CD4-positive, alpha-beta T cell treated with Interferon gamma for 1 hour (primary cell): ENCODE measurements at places on chromosomes 6 and 20.

GRCh38 chr6:34194772-34195171, 41.9 kb upstream of the HMGA1 start:
- DNase-seq: no peak

GRCh38 chr6:151390276-151390850, 996 bp downstream of the ZBTB2 start:
- peak; percentile 99 for DNase-seq

GRCh38 chr6:166586424-166587156, at the start of gene RAMACL:
RAMACL (minus strand) TSS chr6:166586678; CDS start chr6:166586477, 201 bp downstream.
- DNase-seq: peak; percentile 70

DNA sequence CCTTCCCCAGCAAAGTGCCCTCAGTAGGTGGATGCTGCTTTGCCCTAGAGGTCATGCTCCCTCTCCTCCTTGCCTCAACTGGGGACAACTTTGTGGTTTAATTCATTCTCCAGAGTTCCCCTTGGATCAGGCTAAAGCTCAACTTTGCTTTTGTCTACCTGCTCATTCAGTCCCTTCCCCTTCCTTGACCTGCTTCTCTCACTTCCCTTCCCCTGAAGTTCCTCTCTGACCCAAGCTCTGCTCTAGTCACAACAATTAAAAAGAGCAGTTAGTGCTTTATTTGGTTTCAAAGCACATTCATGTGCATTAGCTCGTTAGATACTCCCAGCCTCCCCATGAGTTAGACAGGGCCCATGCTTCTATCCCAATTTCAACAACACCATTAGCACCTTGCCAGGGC, 71.3 kb downstream of the DZANK1 start:
- DNase-seq: no peak

DNA sequence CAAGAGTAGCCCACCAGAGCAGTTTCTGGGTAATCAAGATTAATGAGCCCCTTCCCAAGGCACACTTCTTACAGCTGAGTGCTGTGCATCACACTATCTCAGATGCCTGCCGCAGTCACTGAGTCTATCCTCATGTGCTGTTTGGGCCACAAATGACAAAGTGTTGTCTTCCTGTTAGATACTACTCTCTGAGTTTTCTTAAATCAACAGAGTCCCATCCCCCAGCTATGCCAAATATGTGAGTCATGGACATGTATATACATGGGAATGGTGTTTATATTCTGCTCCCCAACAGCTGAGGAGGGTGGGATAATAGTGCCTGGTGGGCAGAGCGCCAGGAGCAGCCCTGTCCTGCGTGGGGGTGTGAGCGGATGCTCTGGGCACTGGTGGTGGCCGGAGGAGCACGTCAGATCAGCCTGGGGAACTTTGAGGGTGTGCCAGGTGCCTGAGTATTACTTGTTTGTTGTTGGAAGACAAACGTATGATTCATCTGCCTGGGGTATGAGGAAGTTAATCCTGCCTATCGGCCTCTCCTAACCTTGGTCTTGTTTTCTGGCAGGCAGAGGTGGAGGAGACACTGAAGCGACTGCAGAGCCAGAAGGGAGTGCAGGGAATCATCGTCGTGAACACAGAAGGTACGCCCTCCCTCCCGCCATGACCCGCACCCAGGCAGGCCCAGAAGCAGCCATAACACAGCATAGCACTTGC, 9.6 kb downstream of the DYNLRB1 start:
- DNase-seq: no peak

DNA sequence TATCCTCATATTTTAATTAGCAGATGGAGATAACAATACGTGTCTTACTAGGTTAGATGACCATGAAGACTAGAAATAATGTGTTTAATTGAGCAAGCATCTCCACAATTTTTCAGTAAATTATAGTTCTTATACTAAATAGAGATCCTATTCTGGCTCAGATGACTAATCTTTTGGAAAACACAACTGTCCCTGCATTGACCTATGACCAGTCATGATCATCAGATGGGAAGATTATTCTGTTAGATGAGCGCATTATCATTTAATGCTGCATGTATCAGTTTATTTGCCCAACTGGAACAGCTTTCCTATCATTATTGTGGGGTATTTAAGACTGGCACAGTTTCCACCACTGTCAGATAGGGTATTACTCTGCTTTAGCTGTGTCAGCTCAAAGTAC, 185.5 kb downstream of the MOXD1 start:
- no peak for DNase-seq

- DNase-seq: no peak
Measured at GRCh38 chr6:7468382-7469081, 72.9 kb upstream of the DSP start.

DNA sequence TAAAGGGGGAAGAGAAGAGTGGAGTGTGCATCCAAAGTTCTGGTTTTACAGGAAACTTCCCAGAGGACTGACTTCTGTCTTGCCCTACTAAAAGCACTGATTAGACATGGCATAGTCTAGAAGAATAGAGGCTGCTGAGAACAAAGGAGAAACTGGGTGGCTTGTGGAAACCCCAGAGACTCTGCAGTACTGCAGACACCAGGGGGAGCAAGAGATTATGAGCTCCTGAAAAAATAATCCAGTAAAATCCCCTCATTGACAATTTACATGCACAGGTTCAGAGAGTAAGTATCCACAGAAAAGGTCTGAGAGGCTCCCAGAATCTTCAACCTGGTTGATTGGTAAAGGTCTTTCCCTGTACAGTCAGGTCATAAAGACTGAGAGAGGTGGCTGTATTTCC, 48.7 kb upstream of the CLVS2 start:
- DNase-seq: no peak

- no peak for DNase-seq
Measured at GRCh38 chr6:15260099-15260821, 14.4 kb downstream of the JARID2 start.

GRCh38 chr6:26432627-26433201, 7.6 kb upstream of the BTN3A3 start:
- DNase-seq: no peak

DNA sequence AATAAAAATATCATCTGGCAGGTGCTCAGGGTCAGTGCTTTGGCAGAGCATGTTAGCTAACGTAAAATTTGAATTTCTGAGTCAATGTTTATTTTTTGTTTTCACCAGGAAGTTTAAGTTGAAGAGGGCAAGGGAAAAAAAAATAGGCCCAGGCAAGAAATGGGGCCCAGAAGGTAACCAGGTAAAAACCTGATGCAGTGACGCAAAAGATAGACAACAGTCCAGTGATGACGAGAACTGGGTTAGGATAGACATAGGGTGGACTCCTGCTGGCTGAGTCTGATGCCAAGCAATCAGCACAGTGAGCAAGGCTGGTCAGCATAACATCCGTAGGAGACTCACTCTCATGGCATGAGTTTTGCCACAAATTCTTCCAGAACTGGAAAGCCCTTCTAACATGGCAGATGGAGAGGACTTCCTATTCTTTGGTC, 42.2 kb downstream of the ZHX3 start:
- no peak for DNase-seq

DNA sequence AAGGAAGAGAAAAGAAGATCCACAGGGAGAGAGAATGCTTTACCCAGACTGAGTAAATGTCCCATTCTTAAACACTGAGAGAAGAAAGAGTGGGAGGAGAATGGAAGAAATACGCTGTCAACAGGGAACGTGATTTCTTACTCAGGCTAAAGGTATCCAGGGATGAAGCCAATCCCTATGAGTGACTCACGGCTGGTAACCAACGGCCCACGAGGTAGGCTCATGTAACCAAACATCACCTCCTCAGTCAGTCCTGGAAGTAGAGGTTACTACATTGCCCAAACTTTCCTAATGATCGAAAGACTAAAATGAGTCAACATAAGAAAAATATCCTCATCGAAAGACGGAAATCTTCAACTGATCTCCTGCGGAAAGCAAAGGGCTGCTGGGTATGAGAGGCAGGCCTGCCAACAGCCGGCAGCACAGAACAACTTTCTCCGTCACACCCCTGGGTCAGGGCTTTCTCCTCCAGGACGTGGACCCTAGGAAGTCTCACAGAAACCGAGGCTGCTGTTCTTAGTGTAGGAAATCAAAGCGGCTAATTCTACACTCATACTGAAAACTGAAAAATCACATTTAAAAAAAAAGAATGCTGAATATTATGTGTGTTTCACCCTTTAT, 292.6 kb downstream of the GMDS start:
- DNase-seq: no peak

- no peak for DNase-seq
Measured at GRCh38 chr6:3825331-3825831, 23.8 kb upstream of the FAM50B start.

DNA sequence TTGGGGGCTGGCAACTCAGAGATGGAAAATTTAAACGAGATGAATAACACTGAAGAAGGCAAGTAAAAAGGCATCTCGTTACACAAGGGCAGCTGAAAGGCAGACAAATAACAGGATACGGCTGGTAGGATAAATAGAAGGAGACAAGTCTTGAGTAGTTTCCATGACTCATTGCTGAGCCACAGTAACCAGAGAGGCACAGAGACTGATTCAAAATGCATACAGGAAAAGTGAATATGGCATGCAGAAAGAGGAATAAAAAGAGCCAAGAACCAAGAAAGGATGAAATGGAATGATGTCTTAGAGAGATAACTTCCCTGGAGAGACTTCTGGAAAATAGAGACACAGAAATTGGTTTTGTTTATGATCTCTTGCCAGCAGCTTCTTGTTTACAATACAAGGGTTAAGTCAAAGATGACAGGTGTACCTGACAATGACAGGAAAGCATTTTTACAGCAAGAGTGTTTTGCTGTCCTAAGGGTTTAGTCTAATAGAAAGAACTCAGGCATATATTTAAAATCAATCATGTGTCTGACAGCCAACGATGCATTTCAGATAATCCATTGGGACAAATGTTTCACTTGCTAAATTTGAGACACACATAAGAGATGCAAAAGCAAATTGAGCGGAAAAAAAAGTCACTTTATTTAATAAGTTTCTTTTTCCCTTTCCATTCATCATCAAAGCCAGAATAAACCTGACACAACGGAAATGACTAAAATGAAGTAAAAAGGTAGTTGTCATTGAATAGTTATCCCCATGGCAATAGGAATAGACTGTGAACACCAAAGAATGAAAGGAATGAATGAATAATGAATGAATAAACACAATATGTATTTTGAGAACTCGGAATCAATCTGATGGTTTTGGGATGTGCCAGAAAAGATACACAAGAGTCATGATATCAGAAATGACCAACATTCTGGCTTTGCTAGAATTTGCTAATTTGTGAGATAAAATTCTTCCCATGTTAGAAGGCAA, 68.0 kb upstream of the KCNQ5 start:
- no peak for DNase-seq

GRCh38 chr20:63695424-63696305, 787 bp upstream of the TNFRSF6B start:
- DNase-seq: no peak

DNA sequence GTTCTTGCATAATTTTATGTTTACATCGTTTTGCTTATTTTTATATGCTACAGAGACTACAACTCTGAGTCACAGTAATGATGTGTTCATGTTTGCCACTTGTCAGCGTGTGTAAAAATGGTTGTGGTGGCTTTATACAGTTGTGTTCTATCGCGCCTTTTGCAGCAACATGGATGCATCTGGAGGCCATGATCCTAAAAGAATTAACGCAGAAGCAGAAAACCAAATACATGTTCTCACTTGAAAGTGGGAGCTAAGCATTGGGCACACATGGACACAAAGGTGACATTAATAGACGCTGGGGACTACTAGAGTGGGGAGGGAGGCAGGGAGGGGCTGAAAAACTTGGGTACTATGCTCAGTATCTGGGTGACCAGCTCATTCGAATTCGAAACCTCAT, 996 bp upstream of the SEC23B start:
- peak; percentile 4 for DNase-seq

DNA sequence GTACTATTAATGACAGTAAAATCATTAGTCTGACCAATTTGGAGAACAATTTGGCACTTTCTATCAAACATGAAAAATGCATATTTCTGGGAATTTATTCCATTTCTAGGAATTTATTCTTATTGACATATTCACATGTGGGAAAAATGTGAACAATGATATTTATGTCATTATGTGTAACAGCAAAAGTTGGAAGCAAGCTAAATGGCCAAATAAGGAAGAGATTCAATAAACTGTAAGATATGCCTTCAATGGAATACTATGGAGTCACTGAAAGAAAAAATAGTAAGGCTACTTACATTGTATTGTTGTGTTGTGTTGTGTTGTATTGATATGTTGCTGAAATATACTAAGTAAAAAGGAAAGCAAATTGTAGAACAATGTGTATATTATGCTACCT, 100.5 kb upstream of the EDN1 start:
- no peak for DNase-seq

DNA sequence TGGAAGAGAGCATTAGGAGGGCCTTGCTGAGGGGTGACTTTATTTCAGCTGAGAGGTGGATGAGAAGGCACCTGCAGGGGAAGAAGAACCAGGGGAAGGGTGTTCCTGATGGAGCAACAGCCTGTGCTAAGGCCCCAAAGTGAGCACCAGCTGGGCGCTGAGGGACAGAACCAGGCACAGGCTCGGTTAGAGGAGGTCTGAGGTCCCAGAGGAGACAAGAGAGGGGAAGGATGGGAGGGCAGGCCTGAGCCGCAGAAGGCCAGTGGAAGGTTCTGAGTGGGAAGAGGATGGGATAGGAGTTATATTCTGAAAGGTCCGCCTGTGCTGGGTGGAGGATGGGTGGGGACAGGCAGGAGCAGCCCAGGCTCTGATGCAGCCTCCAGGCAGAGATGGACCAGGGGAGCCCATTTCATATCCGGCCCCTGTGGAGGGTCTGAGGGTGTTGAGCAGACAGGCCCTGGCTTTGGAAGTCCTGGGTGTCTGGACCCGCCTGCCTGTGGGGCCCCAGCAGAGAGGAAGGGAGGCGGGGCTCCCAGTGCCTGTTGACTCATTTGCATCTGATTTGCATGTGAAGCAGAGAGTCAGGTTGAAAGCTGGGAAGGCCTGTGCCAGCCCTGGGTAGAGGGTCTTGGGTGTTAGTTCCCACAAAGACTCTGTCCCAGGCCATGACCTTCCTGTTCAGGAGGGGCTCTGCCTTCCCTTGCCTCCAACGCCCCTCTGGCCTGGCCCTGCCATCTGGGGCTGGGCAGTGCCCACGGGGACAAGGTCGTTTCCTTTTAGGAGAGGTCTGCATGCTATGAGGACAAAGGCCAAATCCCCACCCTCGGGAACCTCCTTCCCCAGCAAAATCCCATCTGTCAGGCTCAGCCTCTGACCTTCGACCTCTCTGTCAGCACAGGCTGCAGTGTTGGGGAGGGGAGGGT, 10.6 kb upstream of the FAM110A start:
- no peak for DNase-seq

DNA sequence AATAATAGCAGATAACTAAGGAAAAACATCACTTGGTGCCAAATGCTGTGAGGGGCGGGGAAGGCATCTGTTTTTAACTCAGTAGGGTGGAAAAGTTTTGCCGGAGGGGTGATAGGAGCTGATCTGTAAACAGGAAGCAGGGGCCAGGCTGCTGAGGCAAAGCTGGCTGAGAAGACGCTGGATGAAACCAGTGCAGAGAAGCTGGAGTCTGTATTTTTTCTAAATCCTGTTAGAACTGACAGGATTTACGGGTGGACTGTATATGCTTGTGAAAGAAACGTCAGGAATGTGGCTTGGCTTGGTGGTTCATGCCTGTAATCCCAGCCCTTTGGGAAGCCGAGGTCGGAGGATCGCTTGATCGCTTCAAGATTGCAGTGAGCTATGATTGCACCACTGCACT, 5.6 kb downstream of the PCMTD2 start:
- no peak for DNase-seq
